Fibroblast of villous mesenchyme (primary cell): ENCODE measurements at places on chromosomes 5 and 9.

DNA sequence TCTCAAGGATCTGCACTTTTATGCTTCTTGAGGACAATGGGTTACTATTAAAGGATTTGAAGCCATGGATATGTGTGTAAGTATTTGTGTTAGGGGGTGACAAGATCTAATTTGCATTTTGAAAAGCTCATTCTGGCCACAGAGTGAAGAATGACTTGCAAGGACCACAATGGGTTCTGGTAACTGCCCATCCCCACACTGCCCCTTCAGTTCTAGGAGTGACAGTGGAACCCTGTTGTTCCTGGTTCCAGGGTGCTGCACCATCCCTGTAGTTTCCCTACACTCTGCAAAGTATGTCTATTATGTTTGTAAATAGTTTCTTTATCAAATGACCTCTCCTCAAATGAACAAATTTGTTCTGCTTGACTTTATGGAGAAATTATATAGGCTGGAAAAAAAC lies 9.7 kb upstream of the SPRY4 start:
- no peak for DNase-seq

DNA sequence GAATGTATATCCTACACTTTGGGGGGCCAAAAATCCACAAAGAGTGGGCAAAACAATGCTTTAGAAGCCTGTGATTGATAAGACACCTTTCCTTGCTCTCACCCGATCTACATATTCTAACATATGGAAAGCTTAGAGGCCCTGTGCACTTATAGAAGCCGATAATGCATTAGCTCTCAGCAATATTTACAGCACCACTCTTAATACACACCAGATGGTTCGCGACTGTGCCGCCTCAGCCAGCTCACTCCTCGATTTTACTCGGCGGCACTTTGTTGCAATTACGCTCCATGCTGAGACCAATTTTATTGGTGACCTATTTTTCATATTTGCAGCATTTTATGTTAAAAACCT lies 18.8 kb downstream of the NR2F1 start:
- peak; percentile 66 for DNase-seq

GRCh38 chr9:112332674-112332976 lies 794 bp downstream of the PTBP3 start:
- DNase-seq, result no peak

DNA sequence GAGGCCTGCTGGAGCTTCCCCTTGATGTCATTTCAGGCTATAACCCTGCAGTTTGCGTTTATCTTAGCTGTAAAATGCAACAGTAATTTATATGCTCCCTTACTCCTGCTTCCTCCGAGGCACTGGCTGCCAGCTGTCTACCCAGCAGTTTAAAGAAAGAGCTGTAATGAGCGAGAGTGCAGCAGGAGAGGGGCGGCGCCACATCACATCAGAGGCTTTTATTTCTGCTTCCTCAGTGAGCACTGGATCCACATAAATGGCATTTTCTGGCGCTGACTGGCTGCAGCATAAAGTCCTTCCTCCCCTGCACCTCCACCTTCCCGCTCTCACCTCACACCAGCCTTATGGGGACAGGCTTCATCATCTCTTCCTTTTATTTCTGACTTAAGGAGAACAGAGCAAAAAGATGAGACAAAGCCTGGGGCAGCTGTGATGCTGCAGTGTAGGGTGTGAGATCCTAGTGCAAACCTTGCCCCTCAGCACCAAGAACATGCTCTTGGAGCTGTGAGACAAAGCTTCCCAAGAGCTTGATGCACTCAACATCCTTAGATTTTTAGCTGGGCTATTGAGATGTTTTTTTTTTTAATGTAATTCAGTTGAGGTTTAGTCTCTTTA lies 829.6 kb upstream of the ZNF608 start:
- peak; percentile 85 for DNase-seq

GRCh38 chr5:136314302-136314701 lies 51.0 kb downstream of the TRPC7 start:
- no peak for DNase-seq

GRCh38 chr5:94855543-94855942 lies 237.1 kb downstream of the SLF1 start:
- no peak for DNase-seq

DNA sequence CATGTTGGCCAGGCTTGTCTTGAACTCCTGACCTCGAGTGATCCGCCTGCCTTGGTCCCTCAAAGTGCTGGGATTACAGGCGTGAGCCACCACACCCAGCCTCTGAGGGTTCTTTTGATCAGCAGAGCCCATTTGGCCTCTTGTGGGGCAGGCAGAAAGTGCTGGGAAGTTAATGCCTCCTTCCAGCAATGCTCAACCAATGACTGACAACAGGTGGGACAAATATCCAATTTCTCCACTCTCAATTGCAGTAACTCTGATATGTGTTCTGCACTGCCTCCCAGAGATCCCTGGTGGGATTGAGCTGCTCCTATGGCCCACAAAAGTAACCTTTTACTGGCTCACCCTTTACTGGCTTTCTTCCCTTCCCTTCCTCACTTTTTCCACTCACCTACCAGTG lies 79.9 kb upstream of the APC start:
- DNase-seq, result no peak

GRCh38 chr9:132032238-132032950 lies 47.3 kb downstream of the MED27 start:
- DNase-seq, result no peak

DNA sequence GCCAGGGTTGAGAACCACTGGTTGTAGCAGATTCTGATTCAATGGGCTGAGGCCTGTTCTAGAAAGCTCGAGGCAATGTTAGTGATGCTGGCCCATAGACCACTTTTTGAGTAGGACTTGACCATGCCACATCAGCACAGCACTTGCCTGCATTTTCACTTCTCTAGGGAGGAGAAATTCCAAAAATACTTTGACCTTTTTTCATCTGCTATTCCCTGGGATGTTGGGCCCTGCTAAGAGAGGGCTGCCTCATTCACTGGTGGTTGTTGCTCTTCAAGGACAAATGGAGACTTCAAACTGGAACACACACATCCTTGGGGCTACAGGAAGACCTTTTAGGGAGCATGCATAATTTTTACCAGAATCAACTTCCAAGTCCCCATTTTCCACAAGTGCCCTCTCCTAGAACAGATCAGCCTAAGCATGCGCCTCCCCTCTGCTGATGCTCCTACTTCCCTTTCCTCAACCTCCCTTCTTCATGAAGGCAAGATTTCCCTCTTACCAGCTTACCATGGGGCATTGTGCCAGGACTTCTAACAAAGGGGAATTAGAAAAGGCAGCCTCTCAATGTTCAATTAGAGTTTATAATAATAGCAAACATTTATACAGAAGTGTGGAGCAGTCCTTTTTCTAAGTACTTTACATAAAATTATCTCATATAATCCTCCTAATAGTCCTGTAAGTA lies 12.7 kb upstream of the TGFBI start:
- no peak for DNase-seq

DNA sequence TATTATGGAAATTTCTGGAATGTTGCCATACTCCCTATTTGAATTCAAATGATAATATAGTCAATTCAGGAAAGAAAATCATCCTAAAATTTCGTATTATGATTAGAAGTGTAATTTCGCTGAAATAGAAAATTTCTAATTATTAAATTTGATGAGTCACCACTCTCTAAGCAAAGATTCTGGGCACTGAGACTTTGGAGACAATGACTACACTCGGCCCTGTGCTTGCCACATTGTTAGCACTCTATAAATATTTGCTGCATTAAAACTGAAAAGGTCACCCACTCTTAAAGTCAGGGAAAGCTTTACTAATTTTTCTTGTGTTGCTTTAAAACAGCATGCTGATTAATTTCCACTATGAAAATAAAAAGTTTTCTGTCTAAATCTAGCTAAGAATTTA lies 240.3 kb downstream of the TLE4 start:
- no peak for DNase-seq

DNA sequence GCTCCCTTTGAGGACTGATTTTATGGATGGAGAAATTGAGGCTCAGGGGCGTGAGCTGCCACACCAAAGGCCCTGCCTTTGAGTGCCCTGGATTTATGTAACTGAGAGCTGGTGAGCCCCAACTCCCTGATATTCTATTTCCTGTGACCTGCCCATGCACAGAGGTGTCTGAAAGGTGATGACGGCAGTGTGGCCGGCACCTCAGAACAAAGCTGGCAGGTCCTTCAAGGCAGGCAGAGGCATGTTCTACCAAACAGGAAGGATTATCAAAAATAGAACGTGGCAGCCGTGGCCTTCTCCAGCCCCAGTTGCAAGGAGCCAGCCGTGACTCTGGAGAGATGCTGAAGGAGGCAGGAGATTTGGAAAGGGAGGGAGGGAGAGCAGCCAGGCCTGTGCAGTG lies 36.2 kb downstream of the INSYN2B start:
- no peak for DNase-seq

GRCh38 chr9:17082343-17083064 lies 52.3 kb upstream of the CNTLN start:
- DNase-seq, result peak; percentile 43

- no peak for DNase-seq
Observed at GRCh38 chr5:43420241-43420640, 8.1 kb upstream of the CCL28 start.

- no peak for DNase-seq
Observed at GRCh38 chr9:135790850-135791249, 88.9 kb downstream of the KCNT1 start.

DNA sequence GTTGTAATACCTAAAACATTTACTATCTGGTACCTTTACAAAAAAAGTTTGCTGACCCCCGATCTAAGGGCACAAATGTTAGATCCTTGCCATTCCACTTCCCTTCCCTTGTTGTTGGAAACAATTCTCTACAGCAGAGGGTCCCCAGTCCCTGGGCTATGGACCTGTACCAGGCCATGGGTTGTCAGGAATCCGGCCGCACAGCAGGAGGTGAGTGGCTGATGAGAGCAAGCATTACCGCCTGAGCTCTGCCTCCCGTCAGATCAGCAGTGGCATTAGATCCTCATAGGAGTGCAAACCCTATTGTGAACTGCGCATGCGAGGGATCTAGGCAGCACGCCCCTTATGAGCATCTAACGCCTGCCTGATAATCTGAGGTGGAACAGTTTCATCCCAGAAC lies 248.5 kb downstream of the AP3B1 start:
- DNase-seq, result no peak

DNA sequence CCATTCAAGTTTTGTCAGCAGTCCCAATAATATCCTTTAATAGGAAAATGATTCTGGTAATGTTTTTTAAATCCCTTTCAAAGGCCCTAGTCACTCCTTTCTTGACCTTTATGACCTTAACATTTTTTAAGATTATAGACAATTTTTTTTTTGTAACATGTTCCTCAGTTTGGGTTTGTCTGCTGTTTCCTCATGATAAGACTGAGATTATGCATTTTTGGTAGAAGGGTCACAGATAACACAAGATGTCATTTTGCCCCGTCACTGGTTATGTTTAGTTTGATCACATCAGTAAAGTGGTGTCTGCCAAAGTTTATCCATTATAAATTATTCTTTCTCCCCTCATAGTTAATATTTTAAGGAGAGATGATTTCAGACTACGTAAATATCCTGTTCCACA lies 16.0 kb upstream of the PTPDC1 start:
- DNase-seq, result peak; percentile 2

DNA sequence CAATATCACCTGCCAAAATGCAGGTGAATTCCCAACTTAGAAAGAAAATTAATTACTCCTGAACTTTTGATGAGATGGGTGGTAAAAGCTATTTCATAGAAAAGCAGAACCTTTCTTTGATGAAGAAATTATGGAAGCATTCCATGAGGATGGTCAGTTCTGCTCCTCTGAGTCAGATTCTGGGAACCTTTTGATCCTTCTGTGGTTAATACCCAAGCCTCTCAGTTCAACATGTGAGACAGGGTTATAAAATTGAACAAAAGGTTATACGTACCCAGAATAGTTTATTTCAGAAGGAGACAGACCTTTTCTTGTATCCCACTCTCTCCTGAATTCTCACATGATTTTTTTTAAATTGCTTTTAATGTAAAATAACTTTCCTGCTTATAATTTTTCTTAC lies 767.6 kb upstream of the ADAMTS16 start:
- no peak for DNase-seq

GRCh38 chr5:181223058-181223728 lies at the start of gene TRIM41:
TSS of gene TRIM41 (plus strand) at chr5:181223281. CDS start at chr5:181224000, 719 bp downstream.
- DNase-seq, result peak; percentile 99

GRCh38 chr5:34533582-34534522 lies 122.3 kb upstream of the RAI14 start:
- peak; percentile 83 for DNase-seq

DNA sequence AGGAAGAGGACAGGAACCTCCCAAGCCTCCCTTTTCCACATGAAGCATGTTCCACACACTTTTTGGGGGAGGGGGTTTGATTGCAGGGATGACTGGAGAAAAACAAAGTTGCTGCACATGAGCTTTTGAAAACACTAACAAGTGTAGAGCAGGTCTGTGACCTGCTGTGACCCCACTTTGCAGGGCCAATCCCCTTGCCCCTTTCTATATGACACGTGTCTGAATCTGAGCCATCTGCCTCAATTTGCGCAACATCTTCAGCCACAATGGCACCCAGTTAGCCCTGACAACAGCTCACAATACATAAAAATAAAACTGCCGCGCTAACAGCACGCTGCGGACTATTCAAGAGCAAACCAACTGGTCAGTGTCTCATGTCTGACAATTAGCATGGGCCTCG lies 227.8 kb upstream of the TBCA start:
- DNase-seq, result no peak

GRCh38 chr5:123132316-123132715 lies 43.3 kb downstream of the PRDM6 start:
- DNase-seq, result no peak

- DNase-seq, result peak; percentile 12
Observed at GRCh38 chr9:28758341-28758740, 1185.1 kb upstream of the C9orf72 start.

GRCh38 chr5:149654231-149654630 lies 72.9 kb downstream of the ARHGEF37 start:
- no peak for DNase-seq

GRCh38 chr5:131413605-131414559 lies 150.0 kb downstream of the CDC42SE2 start:
- no peak for DNase-seq

DNA sequence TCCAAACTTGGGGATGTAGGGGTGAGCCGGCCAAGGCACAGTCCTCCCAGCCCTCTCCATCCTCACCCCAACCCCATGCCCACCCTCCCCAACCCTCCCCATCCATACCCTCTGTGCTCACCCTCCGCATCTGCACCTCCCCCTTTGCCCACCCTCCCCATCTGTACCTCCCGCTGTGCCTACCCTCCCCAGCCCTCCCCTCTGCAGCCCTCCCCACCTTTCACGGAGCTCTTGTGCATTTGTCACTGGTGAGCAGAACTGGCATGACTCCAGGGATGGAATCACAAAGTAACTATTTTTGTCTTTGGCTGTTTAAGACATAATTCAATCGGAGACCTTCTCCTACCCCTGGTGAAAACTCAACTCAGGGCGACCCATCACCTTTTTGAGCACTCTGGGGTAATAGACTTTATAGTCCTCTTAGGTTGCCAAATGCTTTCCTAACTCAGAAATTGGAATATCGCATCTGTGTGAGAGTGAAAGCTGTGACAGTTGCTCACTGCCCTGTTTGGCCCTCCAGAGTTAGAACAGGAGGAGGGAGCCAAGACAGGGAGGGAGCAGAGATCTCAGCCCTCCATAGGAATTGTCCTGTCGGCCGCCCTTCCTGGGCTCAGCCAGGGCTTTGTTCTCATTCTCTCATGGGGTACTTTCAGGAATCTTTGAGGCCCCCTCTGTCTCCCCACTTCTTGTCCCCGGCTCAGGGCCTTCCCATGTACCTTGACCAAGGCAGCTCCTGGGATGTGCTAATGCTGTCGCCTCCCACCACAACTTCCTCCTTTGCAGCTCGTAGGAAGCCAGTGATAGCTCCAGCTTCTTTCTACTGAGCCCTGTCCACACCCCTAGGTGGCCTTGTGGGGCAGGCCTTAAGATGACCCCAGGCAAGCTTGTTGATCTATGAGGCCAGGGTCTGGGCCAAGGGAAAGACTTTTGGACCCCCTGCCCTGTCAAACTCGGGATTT lies 36.2 kb downstream of the OTULIN start:
- no peak for DNase-seq

- DNase-seq, result no peak
Observed at GRCh38 chr5:32512926-32513325, 68.4 kb upstream of the ZFR start.
